PC-3 (cell line): ENCODE measurements at places on chromosomes 7 and 10. TPM values are rescaled to one million over a fixed set of nuclear protein-coding genes. Genes with fewer than 3 reads are reported as not detected.

The TMEM236 gene
- 0.04 TPM in 1 of 2 replicates, not detected in the other for total RNA-seq

DNA sequence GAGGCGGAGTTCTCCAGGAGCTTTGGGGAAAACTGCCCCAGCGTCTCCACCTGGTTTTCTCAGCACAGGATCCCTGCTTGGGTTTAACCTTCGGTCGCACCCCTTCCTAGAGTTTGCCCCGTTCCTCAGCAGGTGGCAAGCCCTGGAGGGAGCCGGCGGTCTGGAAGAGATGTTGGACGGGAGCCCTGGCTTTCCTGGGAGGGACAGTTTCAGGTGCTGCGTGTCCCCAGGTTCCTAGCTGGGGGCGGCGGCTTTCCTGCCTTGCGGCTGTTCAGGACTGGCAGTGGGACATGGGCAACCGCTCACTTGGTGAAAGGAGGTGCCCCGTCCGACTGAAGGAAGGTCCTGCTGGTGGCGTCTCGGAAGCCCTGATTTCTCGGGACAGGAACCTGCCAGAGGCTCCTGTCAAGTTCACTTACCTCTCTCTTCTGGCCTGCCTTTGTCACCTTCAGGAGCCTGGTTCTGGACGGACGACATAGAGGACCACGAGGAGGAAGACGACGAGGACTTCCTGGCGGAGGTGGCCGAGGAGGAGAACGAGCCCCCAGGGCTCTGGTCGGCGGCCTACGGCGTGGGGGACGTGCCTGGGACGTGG is 14.8 kb downstream of the ZNF316 start:
- DNase-seq, result no peak

The SLC26A4 gene
- not detected in 2 replicates for total RNA-seq

GRCh38 chr10:1266033-1266802 is 210.0 kb downstream of the WDR37 start:
- no peak for DNase-seq
